NCI-H2029 treated with DMSO at 0.1 percent for 48 hours (cell line): ENCODE measurements at places on chromosomes 3 and 15.

DNA sequence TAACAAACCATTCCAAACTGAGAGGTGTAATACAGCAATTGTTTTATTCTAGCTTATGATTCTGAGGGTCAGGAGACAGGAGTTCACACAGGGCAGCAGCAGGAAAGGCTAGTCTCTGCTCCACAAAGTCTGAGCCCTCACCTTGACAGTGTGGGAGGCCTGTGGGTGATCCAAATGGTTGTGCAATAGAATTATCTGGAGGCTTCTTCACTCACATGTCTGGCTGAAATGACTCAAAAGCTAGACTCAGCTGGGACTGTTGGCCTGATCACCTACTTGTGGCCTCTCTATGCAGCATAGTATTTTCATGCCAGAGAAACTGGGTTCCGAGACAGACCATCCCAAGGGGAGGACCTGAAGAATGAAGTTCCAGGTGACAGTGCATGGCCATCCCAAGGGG, 233.9 kb upstream of the UBE2E2 start:
- DNase-seq: no peak

GRCh38 chr3:14262212-14262611, 83.6 kb downstream of the LSM3 start:
- no peak for DNase-seq

GRCh38 chr3:111151438-111151837, 79.8 kb downstream of the NECTIN3 start:
- DNase-seq: no peak

DNA sequence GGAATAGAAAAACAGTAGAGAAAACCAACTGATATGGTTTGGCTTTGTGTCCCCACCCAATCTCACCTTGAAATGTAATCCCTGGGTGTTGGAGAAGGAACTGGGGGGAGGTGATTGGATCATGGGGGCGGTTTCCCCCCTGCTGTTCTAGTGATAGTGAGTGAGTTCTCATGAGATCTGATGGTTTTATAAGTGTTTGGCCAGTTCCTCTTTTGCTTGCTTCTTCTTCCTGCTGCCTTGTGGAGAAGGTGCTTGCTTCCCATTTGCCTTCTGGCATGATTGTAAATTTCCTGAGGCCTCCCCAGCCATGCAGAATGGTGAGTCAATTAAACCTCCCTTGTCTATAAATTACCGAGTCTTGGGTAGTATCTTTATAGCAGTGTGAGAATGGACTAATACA, 48.4 kb downstream of the EOMES start:
- DNase-seq: no peak

- DNase-seq: peak; percentile 46
Observed at GRCh38 chr15:39153716-39154115, 427.2 kb upstream of the THBS1 start.

- DNase-seq: no peak
Observed at GRCh38 chr15:99433757-99434450, 131.9 kb upstream of the MEF2A start.
